ENCODE measurements at places on chromosomes 5 and 9.

GRCh38 chr5:73596705-73597328 is 29.2 kb upstream of the ARHGEF28 start:
- H3K27me3 ChIP-seq: no peaks in the 10 kb centered on the region
- H3K27ac ChIP-seq: no peak overlapping the region
- H3K4me1 ChIP-seq: peaks cover 14% of the 10 kb centered on the region
- no peak overlapping the region for H3K4me3 ChIP-seq

- DNase-seq: no peak
- H3K36me3 ChIP-seq: no peaks in the 10 kb centered on the region
- no peaks in the 10 kb centered on the region for H3K27me3 ChIP-seq
- no peak overlapping the region for H3K4me3 ChIP-seq
Observed at GRCh38 chr9:103713631-103714030, 380.5 kb upstream of the SMC2 start.

- no peaks in the 10 kb centered on the region for H3K4me1 ChIP-seq
- no peak for DNase-seq
- H3K36me3 ChIP-seq: peaks cover 2% of the 10 kb centered on the region
Observed at GRCh38 chr9:96505316-96505991, 55.5 kb downstream of the HABP4 start.

GRCh38 chr9:28365728-28366127 is 792.4 kb upstream of the C9orf72 start:
- H3K27ac ChIP-seq: no peak overlapping the region
- H3K27me3 ChIP-seq: no peaks in the 10 kb centered on the region
- H3K36me3 ChIP-seq: no peaks in the 10 kb centered on the region
- DNase-seq: no peak
- H3K4me3 ChIP-seq: no peak overlapping the region
- H3K4me1 ChIP-seq: no peaks in the 10 kb centered on the region

- no peak overlapping the region for H3K27ac ChIP-seq
- H3K27me3 ChIP-seq: peaks cover 17% of the 10 kb centered on the region
- no peak overlapping the region for H3K4me3 ChIP-seq
- H3K4me1 ChIP-seq: no peaks in the 10 kb centered on the region
Observed at GRCh38 chr5:154205441-154206117, 15.0 kb downstream of the GALNT10 start.
